ENCODE measurements at places on chromosomes 5 and 9.

DNA sequence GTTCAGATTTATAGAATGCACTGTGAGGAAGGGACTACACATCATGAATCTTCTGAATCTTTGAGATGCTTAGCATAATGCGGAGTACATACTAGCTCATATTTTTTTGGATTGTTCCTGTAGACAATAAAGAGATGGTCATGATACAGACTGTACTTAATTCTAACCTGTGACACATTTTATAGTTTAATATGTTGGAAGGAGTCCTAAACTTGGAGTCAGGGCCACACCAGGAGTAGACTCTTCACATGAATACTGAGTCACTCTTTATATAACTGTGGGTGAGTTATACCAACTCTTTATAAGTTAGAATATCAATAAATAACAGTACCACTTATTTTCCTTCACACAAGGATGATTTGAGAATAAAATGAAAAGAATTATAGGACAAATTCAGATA lies 16.9 kb downstream of the C9orf85 start:
- no peak for DNase-seq

GRCh38 chr5:132499440-132500243 lies 9.1 kb upstream of the IRF1 start:
- no peak for DNase-seq

GRCh38 chr5:146867996-146868708 lies 10.4 kb downstream of the PPP2R2B start:
- no peak for DNase-seq

DNA sequence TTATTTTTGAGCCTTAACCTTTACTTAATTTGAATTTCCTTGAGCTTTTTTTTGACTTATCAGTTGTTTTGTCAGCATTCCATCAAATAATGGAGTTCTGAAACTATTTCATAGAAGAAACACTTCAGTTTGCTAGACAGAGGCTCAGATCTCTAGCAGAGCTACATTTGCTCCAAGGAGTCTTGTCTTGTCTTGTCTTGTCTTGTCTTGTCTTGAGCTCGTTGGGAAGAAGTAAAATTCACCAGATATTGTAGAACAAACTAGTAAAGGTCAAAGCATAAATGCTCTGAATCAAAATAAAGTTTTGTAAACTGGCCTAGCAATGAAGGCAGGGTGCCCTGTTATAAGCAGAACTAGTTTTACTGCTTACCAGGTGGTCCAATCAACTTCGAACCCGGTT lies 33.5 kb downstream of the RAB24 start:
- DNase-seq: no peak

- DNase-seq: no peak
Observed at GRCh38 chr5:68000805-68001204, 214.8 kb upstream of the PIK3R1 start.

DNA sequence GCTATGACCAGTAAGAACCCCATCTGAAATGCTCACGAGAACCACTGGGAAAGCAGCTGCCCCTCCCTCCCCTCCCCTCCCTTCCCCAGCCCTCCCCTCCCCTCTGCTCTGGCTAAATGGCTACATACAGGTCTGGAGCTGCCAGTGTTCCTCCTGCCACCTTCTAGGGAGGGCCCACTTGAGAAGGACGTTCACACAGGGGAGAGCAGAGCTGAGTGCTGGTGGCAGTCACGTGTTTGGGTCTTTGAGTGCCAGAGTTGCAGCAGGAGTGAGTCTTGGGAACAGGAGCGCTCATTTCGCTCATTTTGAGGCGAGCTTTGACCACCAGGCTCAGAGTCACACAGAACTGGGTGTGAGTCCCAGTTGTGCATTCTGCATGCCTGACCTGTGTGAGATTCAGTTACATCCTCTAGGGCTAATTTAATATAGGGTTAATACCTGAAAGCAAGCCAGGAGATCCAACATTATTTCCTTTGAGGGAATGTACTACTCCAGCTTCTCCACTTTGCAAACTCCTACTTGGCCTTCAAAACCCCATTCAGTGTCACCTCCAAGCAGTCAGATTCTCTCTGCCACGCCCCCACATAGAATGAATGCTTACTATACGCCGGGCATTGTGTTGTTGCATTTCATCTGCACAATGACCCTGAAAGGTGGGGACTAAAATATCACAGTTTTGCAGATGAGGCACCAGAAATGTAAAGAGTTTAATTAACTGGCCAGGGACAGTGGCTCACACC lies 25.1 kb downstream of the CPLX2 start:
- DNase-seq: no peak

DNA sequence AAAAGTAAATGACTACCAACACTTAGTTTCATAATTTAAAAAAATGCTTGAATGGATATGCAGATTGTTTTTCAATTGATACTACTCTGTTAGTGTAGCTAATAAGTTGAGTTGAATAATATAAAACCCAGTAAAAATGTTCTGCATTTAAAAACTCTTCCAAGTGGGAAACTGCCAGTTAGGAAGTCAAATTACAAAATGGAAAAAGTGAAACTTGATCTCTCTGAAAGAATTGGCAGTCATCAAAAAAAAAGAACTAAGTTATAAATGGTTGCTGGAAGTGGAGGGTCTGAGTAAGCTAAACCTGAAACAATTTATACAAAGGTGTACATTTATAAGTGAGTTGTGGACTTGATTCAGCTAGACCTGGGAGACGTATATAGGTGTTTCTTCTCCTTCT lies 52.4 kb downstream of the VCAN start:
- no peak for DNase-seq

DNA sequence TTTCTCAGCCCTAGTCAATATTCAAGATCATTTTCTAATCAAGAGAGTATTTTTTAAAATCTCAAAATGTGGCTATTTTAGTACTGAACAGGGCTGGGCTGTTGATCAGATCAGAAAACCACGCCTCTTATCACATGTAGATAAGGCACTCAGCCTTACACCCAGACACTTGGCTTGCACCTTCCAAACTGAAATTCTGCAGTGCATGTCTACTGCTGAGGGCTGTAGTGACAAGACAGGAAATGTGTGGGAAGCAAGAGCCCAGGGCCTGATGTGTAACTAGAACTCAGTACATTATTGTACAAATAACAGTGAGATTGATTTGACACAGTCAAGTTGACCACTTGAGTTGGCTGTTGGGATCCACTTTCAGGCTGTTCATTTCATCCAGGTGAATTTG lies 48.6 kb downstream of the UBE2QL1 start:
- DNase-seq: no peak

- DNase-seq: no peak
Observed at GRCh38 chr5:29879401-29879800, 1314.1 kb upstream of the CDH6 start.

DNA sequence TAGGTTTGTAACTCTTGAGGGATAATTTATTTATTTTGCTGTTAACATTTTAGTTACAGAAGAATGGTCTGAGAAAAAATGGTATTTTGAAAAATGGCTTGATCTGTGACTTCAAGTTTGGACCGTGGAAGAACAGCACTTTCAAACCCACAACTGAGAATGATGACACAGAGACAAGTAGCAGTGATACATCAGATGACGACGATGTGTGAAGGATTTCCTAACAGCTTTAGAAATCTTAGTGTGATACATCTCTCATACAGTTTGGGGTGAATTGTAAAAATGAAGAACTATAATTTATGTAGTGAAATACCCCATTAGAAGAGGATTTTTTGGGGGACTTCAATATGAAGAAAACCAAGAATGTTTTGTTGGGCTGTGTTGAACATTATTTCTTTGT lies 88.7 kb downstream of the GPBP1 start:
- DNase-seq: no peak

DNA sequence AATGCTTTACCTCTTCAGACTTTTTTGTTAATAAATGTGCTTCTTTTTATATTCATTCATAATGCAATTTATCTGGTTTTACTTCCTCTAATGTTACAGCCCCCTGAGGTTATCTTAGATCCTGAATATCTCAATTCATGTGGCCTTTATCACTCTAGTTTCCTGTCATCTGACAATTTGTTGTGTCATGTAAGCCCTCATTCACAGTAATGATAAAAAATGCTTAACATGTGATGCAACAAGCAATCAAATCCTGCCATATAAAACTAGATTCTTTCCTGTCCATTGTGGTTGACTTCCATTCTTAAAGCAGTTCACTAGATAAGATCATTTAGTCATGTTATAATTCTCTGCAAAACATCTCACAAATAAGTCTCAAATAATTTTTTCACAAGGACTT lies 991.2 kb upstream of the ACO1 start:
- DNase-seq: no peak

- DNase-seq: no peak
Observed at GRCh38 chr5:97125125-97125683, 17.2 kb downstream of the LIX1 start.

DNA sequence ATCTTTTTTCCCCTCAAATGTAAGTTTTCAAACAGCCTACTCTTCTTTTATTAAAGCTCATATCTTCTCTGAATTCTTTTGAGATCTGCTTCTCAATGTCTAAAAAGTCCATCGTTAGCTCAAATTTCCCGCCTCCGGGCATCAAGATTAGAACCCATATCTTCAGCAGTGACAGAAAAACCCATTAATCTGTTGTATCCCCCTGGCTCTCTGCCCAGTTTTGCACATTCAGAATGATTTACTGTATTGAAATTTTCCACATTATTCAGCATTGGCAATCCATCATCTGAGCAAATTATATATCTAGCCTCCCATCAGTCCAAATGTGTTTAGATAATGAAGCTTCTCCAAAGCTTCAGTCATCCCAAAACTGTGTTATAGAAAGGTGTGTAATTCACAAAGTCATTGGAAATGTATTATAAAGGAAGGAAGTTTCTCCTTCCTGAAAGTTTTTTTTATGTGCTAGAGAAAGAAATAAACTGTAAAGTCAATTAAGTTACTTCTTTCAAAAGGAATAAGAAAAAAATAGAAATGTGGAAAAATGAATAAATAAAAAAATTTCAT lies 849.9 kb downstream of the MAT2B start:
- DNase-seq: no peak

DNA sequence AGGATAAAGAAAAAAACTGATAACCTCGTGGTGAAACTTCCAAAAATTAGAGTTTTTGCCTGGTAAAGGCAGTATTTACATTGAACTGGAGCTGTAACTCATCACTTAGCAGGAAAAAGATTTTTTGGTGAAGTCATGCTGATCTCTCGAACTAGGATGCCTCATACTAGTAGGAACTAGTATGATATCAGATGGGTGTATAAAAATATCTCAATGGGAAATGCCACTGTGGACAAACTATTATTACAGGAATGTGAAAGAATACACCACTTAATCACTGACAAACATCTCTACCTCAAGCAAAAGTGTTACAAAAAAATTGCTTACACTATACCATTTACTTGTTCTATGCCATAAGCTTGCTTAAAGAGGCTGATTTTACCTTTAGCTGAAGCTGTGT lies 28.4 kb downstream of the RFX3 start:
- no peak for DNase-seq

- DNase-seq: no peak
Observed at GRCh38 chr9:29796291-29796952, 2223.1 kb upstream of the C9orf72 start.

DNA sequence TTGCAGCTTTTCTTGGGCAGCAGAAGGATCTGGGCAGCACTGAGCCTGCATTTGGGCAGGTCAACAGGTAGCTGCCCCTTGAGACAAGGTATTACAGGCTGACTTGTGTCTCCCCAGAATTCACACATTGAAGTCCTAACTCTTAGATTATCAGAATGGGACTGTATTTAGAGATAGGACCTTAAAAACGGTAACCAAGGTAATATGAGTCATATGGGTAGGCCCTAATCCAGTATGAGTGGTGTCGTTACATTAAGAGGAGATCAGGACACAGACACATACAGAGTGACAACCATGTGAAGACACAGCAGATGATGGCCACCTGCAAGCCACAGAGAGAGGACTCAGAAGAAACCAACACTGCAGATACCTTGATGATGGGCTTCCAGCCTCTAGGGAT lies 3.2 kb downstream of the C1QTNF2 start:
- DNase-seq: no peak

GRCh38 chr5:138961221-138961620 lies 86.1 kb upstream of the LRRTM2 start:
- DNase-seq: no peak

GRCh38 chr5:174829511-174829864 lies 105.1 kb downstream of the MSX2 start:
- no peak for DNase-seq

DNA sequence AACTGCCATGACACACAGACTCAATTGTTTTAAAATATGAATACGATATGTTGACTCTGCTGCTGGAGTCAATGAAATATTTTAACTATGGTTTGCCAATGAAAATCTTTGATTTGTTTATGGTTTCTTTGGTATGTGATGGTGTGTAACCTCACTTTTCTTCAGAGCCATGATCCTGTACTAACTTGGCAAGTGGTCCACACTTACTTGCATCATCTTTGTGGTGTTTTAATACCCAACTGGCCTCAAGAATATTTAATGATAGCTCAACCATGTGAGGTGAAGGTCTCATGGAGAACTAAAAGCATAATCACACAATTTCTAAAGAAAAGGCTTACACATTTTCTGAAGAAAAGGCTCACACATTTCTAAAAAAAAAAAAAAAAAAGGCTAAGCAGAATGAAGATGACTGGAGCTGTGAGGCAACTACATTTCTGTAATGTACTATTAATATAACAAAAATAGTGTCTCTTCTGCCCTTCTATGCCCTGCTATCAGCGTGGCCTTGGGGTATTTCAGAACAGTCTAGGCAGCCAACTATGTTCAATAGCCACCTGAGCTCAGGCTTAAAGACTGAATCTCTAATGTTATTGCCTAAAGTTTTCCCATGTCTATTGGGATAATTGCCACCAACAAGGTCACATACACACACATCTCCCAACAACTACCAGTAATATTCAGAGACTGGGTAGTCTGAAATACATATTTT lies 395.0 kb downstream of the MLLT3 start:
- DNase-seq: no peak

- DNase-seq: no peak
Observed at GRCh38 chr9:20070336-20070735, 281.5 kb upstream of the SLC24A2 start.

DNA sequence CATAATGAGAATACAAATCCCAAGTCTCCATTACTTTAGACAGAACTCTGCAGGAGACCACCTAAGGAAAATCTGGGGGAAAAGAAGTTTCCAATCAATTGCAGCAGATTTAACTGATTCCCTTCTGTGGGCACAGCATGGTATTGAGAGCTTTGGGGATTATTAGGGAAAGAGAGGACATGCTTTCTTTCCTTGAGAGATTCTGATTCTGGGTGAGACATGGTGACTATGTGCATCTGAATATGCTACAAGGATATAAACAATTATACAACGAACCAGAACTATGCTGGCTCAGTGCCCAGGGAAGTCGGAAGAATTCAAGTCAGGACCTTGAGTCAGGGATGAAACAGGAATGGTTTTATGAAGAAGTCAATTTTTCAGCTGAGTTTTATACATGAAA lies 183.7 kb downstream of the PDE4D start:
- no peak for DNase-seq

GRCh38 chr9:8179381-8180053 lies 379.9 kb upstream of the DMAC1 start:
- no peak for DNase-seq

DNA sequence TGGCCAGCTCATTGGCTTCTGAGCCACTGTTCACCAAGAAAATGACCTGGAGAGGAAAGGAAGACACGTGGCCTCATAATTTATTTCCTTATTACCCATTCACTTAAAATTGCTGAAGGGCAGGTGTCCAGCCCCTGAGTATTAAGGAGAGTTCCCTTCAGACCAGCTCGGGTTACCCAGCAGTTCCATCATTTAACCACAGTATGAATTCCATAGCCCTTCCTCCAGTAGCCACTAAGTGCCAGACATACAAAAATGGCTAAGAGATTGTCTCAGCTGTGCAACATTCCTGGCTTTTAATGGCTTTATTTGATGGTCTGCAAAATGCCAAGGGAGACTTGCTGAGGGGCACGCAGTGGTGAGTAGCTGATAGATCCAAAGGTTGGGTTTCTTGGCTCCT lies 12.5 kb downstream of the AGXT2 start:
- DNase-seq: no peak

GRCh38 chr5:92775711-92776615 lies 805.1 kb downstream of the NR2F1-AS1 start:
- DNase-seq: no peak
